CD4-positive, alpha-beta T cell treated with Interleukin-6 for 4 hours (primary cell): ENCODE measurements at places on chromosomes 16 and 17.

DNA sequence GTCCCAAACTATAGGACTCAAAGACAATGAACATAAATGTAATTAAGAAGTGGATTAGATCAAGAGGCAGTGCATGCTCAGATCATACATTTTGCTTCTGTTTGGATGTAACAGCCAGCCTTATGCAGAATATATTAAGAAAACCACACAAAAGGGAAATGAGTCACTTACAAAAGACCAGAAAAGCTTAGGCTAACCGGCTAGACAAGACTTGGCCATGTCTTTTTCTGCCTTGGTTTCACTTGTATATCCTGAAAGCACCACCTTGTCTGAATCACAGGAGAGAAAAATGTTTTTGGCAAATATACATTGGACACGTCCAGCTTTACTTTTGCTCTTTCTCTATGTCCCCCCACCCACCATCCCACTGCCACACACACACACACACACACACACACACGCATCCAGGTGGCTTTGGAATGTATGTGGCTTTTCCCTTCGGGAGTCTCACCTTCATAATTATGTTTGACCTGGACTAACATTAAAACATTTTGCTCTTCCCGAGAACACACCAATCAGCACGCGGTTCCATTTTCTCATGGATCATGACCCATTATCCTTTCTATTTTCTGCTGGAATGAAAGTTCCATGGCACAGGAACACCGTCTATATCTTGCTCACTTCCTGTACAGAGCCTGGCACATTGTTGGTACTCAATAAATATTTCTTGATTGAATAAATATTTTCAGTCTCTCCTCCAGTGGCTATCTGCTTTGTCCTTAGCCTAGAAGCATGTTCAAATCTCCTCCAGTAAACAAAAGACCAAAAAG is 64.6 kb downstream of the CDK5R1 start:
- peak; percentile 13 for DNase-seq

DNA sequence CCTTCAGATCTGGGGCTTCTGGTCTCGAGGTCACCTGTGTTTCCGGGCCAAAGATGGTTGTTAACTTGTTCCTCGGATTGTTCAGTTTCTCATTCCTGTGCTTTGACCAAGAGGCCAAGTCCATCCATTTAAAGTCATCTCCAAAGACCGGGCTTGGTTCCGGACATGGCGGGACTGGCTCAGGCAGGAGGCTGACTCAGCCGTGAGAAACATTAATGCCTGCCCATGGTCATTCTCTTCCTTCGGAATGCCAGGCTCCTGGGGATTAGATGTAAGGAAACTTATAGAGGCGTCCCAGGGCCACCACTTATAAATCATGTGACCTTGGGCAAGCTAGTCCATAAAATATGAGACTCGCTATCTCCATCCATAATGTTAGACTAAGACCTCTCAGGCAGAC is 13.6 kb upstream of the NKD1 start:
- DNase-seq, result no peak

- DNase-seq, result no peak
Observed at GRCh38 chr17:61458421-61459141, 6.4 kb downstream of the TBX4 start.

GRCh38 chr17:82351713-82352488 is 7.1 kb upstream of the TEX19 start:
- peak; percentile 89 for DNase-seq

- DNase-seq, result no peak
Observed at GRCh38 chr17:1713878-1714426, 3.8 kb upstream of the TLCD2 start.

- DNase-seq, result no peak
Observed at GRCh38 chr16:1740781-1741490, 30.4 kb downstream of the NME3 start.

DNA sequence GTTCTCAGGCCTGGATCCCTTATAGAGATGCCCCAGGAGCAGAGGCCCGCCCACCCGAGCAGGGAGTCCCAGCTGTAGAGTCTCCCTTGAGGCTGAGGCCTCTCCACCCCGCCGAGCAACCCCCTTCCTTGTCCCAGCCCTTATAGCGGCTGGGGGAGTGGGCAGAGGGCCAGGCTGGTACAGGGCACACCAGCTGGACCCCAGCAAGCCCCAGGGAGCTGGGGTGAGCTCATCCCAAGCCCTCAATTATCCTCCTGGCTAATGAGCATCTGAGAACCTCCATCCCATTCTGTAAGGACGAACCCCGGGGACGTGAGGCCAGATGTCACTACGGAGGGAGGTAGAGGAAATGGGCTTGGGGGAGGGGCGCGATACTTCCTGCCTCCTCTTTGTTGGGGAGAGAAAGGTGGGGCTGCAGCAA is 3.2 kb upstream of the SNN start:
- DNase-seq, result peak; percentile 80

DNA sequence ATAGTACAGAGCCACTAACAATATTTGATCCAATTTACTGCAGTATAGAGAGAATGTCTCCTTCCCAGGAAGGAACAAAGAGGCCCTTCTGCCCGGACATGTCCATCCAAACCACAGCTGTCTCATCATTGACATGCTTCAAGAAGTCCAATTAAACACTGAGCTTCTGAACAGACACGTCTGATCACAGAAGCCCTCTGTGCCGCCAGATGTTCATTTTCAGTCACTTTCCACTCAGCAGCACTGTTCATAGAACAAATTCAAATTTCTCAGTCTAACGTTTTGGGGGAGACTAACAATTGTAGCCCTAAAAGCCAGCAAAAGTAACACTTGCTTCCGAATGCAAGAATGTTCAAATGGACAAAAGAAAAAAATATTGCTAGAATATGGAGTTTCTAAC is 15.3 kb downstream of the ZC3H7A start:
- DNase-seq, result no peak

- DNase-seq, result peak; percentile 18
Observed at GRCh38 chr16:81261049-81261648, 22.7 kb downstream of the BCO1 start.

DNA sequence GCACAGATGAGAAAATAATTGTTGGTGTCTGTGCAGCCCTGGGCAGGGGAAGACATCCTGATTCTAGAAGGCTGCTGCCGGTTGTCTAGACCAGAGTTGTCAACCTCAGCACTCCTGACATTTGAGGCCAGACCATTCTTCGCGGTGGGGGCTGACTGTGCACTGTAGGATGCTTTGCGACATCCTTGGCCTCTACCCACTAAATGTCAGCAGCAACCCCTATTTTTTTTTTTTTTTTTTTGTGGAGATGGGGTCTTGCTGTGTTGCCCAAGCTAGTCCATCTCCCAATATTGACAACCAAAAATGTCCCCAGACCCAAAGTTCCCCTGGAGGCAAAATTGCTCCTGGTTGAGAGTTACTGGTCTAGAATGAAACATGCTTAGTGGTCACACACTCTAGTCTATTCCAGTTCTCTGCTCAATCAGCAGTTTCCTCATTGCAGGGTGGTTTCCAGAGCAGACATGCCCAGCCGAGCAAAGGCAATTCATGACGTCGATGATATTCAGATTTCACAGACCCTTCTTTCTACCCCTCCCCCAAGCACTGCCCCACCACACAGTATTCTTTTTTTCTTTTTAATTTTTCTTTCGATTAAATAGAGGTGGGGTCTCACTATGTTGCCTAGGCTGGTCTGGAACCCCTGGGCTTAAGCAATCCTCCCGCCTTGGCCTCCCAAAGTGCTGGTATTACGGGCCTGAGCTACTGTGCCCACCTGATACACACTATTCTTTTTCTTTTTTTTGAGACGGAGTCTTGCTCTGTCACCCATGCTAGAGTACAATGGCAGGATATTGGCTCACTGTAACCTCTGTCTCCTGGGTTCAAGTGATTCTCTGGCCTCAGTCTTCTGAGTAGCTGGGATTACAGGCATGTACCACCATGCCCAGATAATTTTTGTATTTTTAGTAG is 9.0 kb downstream of the C17orf99 start:
- DNase-seq, result no peak

- no peak for DNase-seq
Observed at GRCh38 chr17:63601439-63602371, 1.0 kb downstream of the TACO1 start.

- no peak for DNase-seq
Observed at GRCh38 chr17:43384476-43384862, 14.3 kb upstream of the ARL4D start.

GRCh38 chr17:43395165-43395564 is 3.6 kb upstream of the ARL4D start:
- DNase-seq, result no peak

DNA sequence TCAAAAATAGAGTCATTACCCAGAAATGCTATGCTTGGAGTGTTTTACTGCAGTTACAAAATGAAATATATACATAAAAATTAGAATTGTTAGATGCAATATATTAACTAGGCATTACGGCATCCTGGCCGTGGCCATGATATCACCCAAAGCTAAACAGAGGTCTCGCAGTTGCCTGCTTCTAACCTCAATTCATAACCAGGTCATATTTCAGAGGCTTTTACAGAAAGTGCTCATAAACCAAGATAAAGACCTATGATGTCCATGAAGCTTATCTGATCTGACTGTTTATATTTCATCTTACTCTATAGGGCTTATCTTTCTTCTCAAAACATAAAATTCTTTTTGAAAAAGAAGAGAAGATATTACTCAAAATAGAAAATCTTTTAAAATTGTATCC is 664.5 kb upstream of the SALL1 start:
- DNase-seq, result no peak

- DNase-seq, result no peak
Observed at GRCh38 chr17:57732062-57732461, 13.0 kb downstream of the CCDC182 start.

- DNase-seq, result no peak
Observed at GRCh38 chr16:83211711-83212110, 584.9 kb downstream of the CDH13 start.

- no peak for DNase-seq
Observed at GRCh38 chr17:82342361-82343079, 9.0 kb upstream of the SECTM1 start.

- DNase-seq, result no peak
Observed at GRCh38 chr16:19980632-19981265, 92.9 kb downstream of the GPR139 start.

- no peak for DNase-seq
Observed at GRCh38 chr16:88073201-88073721, 122.0 kb downstream of the BANP start.

DNA sequence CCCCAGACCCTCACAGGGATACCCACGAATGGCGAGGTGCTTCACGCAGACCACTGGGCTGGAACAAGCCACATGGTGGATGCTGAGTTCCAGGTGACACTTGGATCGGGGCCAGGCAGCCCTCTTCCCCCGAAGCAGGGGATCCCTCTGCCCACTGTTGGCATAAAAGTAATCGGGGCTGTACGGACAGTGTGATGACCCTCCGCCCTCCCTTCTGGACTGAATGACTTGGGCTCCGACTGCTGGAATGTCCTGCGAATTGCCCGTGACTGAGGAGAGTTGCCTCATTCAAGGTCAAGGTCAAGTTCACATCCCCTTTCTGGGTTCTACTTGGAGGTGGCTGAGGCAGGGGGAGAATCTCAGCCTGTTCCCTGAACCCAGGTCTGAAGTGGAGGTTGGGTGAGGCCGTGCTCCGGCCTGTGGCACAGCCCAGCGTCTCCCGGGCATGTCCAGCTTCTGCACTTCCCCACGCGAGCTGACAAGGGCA is 28.5 kb upstream of the CREBBP start:
- no peak for DNase-seq

DNA sequence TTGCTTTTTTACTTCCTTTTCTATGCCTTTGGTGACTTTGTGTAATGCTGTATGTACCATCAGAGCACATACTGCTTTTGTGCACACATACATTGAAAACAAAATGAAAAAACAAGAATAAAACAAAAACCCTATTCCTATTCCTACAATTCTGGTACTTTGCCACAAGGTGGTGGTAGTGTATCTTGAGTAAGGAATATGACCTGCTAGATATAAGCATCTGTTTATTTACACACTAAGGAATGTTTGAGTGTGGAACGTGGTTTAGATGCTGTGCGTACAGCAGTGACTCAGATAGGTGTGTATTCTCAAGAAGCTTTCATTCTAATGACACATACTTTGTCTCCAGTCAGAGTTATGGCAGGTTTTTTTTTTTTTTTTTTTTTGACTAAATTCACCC is 606.2 kb downstream of the WWOX start:
- peak; percentile 34 for DNase-seq

DNA sequence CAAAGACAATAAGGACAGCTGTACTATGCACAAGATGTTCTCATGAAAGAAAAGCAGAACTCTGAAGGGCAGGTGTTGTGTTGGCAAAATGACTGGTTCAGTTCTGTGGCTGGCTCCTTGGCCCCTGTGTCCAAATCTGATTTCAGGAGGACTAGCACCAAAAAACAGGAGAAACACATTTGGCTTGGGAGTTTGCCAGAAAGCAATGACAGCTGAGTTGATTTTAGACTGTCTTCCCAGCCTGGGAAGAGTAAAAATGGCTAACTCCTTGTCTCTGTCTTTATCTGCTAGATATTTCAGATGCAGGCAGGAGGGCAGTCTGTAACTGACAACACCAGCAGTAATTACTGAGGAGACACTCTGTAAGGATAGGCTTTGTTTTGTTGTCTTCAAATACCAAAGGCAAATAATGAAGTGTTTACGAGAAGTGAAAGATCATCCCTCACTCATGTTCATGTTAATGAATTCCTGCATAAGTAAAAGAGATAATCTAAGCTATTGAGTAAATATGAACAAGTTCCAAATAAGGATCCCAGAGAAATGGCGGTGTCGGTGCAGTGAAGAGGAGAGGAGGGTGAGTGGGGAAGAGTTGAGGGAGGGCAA is 989.0 kb downstream of the CDH11 start:
- no peak for DNase-seq

- peak; percentile 64 for DNase-seq
Observed at GRCh38 chr16:27449434-27450195, 47.6 kb downstream of the IL21R start.

GRCh38 chr16:74465851-74466685 is 44.8 kb upstream of the CLEC18B start:
- DNase-seq, result no peak

GRCh38 chr17:49545806-49546545 is 29.7 kb upstream of the NXPH3 start:
- DNase-seq, result no peak

DNA sequence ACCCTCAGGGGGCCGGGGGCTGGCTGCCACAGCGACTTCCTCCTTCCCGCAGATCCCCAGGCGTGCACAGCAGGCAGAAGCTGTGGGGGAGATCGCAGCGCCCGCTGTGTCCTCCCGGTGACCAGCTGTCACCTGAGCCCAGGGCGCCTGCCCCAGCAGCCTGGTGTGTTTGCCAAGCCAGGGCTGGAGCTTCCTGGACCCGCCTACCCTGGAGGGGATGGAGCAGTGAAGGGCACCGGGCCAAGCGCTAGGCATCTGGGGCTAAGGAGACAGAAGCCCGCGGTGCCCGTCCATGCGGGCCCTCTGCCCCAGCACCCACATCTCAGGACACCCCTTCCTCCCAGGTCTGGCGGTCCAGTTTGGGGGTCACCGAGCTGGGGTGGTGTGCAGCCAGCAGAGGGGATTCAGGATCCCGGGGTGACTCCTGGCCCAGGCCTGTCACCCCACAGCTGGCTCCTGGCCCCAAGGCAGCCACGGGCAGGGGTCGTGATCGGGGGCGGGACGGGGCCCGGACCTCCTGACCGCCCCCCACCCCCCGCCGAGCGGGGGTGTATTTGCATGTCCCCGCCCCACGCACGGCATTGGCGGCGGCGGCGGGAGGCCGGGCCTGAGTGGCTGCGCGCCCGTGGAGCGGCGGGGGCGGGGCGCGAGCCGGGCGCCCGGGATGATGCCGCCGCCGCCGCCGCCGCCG is at the start of gene RAB26:
RAB26 (plus strand) TSS at position 645 of the 691 bp plus-strand sequence. CDS start 159 bp downstream, outside the sequence.
- DNase-seq, result peak; percentile 72

- peak; percentile 44 for DNase-seq
Observed at GRCh38 chr17:68310152-68310551, 18.9 kb downstream of the ARSG start.
